Endothelial cell of umbilical vein (primary cell): ENCODE measurements at places on chromosomes 13 and 19. TPM values are rescaled to one million over a fixed set of nuclear protein-coding genes. Genes with fewer than 3 reads are reported as not detected.

Gene UBE2L5
- not detected in 2 replicates for total RNA-seq

Gene CEACAM20
- not detected in 2 replicates for total RNA-seq

Gene CBLC
- not detected in 2 replicates for total RNA-seq

Gene ZNF382
- 4.2 and 4.3 TPM in 2 replicates for total RNA-seq

Gene LILRA1
- total RNA-seq = not detected in 2 replicates

Gene ADAMTS10
- 17.4 and 18.9 TPM in 2 replicates for total RNA-seq
